Thyroid gland (tissue), 4 donors: ENCODE measurements at places on chromosomes 4 and X.

- DNase-seq = no peak
Observed at GRCh38 chr4:102447413-102447812, 53.7 kb upstream of the NFKB1 start.

DNA sequence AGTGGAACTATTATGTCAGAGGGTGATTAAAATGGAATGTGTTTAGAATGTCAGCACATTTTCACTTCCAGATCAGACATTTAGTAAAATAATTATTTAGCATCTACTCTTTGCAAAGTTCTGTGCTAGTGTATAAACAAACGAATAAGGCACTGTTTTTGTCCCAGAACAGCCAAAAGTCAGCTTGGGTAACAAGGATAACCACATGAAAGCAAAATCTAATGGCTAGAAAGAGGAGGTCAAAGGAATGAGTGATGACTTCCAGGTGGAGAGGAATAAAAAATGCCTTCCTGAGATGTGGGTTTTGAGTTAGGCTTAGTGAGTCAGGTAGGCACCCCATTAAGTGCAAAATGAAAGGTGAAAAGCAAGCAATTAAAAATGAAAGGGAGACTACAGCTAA is 112.6 kb downstream of the ATP10D start:
- no peak for DNase-seq

GRCh38 chrX:105646592-105647372 is 175.6 kb upstream of the NRK start:
- DNase-seq = no peak

GRCh38 chr4:169167957-169168858 is 102.5 kb downstream of the SH3RF1 start:
- peak; percentile 39 for DNase-seq
